ENCODE measurements at places on chromosomes 7 and 10. TPM values are rescaled to one million over a fixed set of nuclear protein-coding genes. Genes with fewer than 3 reads are reported as not detected.

Gene SMKR1
- total RNA-seq = not detected

Gene IL15RA
- 29.8 TPM for total RNA-seq

Gene KIF11
- 2.6 TPM for total RNA-seq

Gene MALRD1
- total RNA-seq = not detected

Gene RHBDD2
- total RNA-seq = 34.7 TPM

Gene CTAGE6
- not detected for total RNA-seq

Gene OR2A42
- total RNA-seq = not detected

Gene GIMAP4
- total RNA-seq = 5.7 TPM

Gene ZNHIT1
- total RNA-seq = 45.3 TPM

Gene MMP21
- total RNA-seq = not detected

Gene COL1A2
- 25.7 TPM for total RNA-seq

Gene NCAPG2
- 5.5 TPM for total RNA-seq

Gene OR2A5
- total RNA-seq = not detected

Gene ZMIZ2
- 23.8 TPM for total RNA-seq

Gene UNC5B
- 4.2 TPM for total RNA-seq

Gene ZNF92
- 4.0 TPM for total RNA-seq

Gene FFAR4
- 0.34 TPM for total RNA-seq

Gene OR2A7
- 11.2 TPM for total RNA-seq

Gene FAM20C
- 19.7 TPM for total RNA-seq

Gene ARHGEF5
- total RNA-seq = 75.4 TPM

Gene MBL2
- total RNA-seq = not detected

Gene WBP1L
- total RNA-seq = 144 TPM

Gene NCF1
- 1.2 TPM for total RNA-seq

Gene COBL
- 78.0 TPM for total RNA-seq

Gene ZNF32
- 36.8 TPM for total RNA-seq

Gene CALHM1
- not detected for total RNA-seq

Gene SPDYE1
- not detected for total RNA-seq

Gene YKT6
- 51.3 TPM for total RNA-seq

Gene RGS10
- total RNA-seq = 20.7 TPM

Gene CYP3A7
- 0.30 TPM for total RNA-seq

Gene AKR1C8
- not detected for total RNA-seq

Gene NEURL1
- total RNA-seq = 0.23 TPM

Gene GTF2IRD1
- 49.9 TPM for total RNA-seq

Gene ZNF3
- total RNA-seq = 17.5 TPM

Gene CHN2
- total RNA-seq = 3.8 TPM

Gene ELOVL3
- 2.5 TPM for total RNA-seq

Gene COL17A1
- 841 TPM for total RNA-seq

Gene RAPGEF5
- total RNA-seq = 47.7 TPM

Gene MKX
- 1.3 TPM for total RNA-seq

Gene CTAGE15
- 2.3 TPM for total RNA-seq

Gene OR13A1
- not detected for total RNA-seq

Gene PPP1R17
- not detected for total RNA-seq

Gene GRID2IP
- total RNA-seq = 0.69 TPM

Gene DCLRE1A
- total RNA-seq = 5.5 TPM

Gene HOXA6
- 11.5 TPM for total RNA-seq

Gene RBP3
- not detected for total RNA-seq

Gene EGFR
- total RNA-seq = 224 TPM

Gene LBX1
- not detected for total RNA-seq

Gene ITGA8
- total RNA-seq = 1.6 TPM

Gene NODAL
- total RNA-seq = not detected

Gene TMEM229A
- total RNA-seq = not detected

Gene TMEM26
- total RNA-seq = 0.03 TPM

Gene ANKRD7
- total RNA-seq = not detected

Gene ZNF25
- total RNA-seq = 7.9 TPM

Gene GPR26
- not detected for total RNA-seq

Gene ADRB1
- total RNA-seq = 0.55 TPM

Gene TMEM184A
- total RNA-seq = 70.5 TPM

Gene TIMM23
- 62.9 TPM for total RNA-seq
